ENCODE measurements at places on chromosomes 1 and 21.

DNA sequence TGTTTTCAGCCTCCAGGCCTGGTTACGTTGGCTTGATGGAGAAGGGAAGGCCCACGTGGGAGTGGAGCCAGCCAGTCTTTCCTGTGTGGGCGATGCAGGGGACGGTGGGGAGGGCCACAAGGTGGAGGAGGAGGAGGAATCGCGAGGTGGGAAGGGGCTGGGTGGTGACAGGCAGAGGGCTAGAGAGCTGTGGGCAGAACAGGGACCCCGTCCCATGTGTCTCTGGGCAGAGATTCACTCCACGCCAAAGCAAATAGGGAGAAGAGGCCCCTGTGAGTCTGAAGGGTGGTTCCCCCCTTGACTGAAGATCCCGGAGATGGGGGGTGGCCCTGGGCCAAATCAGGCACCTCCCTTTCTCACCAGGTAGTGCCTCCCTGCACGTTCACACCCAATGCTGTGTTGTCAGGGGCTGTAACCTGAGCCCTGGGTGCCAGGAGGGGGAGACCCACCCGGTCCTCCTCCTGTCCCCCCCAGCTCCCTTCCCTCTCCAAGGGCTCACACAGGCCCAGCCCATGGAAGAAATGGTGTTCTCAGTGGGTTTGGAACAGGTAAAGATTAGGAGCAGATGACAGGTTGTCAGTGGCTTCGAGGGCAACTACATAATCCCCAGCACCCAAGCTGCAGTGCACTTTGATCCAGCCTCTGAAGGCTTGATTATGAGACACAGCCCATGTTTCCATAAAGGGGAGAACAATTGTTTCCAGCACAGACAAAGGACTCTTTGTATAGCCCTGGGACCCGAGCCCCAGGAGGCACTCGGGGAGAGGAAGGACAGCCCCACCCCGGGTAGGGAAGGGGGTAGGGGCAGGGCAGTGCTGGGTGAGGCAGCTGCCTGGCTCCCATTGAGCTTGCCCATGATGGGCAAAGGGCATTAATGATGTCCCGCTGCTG lies 37.7 kb upstream of the GPR37L1 start:
- no peak for DNase-seq

DNA sequence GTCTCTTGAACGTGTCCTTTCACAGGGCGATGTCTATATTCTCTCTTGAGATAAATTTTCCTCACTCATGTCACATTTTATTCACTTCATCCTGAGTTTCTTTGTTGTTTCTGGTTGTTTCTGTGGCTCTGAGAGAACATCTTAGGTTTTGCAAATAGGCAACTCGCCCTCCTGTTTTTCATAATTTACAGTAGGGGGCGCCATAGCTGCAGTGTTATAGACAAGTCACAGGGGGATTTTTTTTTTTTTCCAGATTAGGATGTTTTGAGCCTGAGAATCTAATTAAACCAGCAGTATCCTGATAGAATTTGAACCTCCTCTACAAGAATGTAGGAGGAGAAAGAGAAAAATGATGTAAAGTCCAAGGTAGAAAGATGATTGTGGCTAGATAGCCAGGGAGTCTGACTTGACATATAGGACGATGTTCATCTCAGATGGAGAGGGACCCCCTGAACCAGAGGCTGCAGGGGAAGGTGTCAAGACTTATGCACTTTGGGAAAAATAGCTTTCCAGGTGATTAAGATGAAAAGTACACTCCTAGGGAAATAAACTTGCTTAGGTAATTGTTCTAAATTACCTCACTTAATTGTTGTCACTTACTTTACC lies 76.3 kb downstream of the ZP4 start:
- no peak for DNase-seq

DNA sequence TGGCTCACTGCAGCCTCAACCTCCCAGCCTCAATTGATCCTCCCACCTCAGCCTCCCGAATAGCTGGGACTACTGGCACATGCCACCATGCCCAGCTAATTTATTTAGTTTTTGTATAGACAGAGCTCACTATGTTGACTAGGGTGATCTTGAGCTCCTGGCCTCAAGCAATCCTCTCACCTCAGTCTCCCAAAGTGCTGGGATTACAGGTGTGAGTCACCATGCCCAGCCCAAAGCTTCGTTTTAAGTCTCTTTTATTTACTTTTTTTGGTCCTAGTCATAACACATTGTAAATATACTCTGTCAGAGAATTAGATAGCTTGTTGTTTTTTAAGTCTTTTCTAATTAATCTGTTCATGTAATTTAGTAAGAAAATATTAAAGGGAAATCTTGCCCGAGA lies 42.8 kb downstream of the KCNK1 start:
- DNase-seq: no peak

DNA sequence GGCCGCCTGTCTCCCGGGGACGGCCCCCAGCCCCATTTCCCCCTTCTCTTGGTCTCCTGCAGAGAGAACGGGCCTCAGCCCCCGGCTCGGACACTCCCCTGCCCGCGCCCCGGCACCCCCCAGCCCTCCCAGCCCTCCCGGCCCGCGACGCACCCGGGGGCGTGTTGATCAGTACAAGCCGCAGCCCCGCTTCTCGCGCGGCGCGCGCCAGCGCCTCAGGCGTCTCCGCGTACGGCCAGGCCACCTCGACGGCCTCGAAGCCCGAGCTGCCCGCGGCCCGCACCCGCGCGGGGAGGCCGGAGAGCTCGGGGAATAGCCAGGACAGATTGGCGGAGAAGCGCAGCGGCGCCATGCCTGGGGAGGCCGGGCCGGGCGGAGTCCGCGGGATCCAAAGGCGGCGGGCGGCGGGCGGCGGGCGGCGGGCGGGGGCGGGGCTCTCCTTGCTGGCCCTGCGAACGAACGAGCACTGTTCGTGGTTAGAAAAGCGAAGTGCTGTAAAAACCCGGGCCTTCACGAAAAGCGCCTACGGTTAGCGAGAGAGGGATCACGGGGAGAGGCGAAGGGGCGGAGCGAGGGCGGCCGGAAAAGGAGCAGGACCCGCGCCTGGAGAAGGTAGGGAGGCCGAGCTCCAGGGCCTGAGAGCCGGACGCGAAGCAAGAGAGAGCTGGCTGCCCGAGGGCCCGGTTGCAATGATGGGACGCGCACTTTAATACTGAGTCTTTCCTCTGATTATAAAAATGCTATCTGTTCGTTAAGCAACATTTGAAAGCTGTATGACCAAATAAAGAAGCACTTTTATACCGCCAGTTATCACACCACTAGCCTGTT lies at the start of gene HYI:
TSS of gene HYI (minus strand) at position 490 of the 828 bp plus-strand sequence. CDS start at position 352, 138 bp downstream.
- DNase-seq: peak; percentile 77

DNA sequence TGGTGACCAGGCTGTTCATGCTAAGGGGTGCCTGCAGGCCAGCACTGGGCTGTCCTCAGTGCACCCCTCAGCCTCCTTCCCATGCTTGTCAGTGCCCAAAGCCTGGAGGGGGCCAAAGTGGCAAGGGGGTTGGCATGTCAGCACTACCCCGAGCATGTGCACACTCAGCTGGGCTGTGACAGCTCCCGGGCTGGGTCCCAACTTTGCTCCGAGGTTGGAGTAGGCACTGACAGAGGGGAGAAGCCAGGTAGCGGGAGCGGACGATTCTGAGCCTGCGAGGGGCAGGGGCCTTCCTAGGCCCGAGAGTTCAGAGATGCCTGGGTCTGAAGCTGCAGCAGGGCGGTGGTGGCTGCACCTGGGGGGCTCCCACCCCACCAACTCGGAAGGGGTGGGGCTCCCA lies 119.0 kb downstream of the MAST2 start:
- no peak for DNase-seq

- no peak for DNase-seq
Observed at GRCh38 chr1:200294241-200294640, 115.6 kb downstream of the ZNF281 start.

DNA sequence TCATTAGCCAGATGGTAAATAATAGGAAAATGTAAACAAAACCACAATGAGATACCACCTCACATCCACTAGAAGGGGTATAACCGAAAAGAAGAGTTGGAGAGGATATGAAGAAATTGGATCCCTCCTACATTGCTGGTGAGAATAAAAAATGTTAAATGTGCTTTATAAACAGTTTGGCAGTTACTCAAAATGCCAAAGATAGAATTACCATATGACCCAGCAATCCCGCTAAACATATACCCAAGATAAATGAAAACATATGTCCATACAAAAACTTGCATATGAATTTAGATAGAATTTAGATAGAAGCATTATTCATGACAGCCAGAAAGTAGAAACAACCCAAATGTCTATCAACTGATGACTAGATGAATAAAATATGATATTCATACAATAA lies 4.4 kb upstream of the FMO2 start:
- DNase-seq: peak; percentile 81

- DNase-seq: no peak
Observed at GRCh38 chr1:209876078-209876800, 48.5 kb downstream of the UTP25 start.

DNA sequence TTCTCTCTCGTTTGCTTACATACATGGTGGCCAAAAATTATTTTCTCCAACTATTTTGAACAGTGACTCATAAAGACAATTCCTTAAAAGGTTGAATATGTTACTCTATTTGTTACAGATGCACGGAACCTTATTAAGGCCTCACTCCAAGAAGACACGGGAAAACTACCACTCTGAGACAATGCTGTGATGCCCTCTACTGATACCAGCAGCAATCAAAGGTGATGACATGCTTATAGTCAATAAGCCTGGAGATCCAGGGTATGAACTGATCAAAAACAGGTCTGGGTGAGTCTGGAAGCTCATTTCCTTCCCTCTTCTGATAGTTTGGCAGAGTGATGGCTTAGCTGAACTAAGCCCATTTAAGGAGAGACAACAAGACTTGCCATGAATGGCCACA lies 563.0 kb downstream of the LRRIQ3 start:
- DNase-seq: no peak

DNA sequence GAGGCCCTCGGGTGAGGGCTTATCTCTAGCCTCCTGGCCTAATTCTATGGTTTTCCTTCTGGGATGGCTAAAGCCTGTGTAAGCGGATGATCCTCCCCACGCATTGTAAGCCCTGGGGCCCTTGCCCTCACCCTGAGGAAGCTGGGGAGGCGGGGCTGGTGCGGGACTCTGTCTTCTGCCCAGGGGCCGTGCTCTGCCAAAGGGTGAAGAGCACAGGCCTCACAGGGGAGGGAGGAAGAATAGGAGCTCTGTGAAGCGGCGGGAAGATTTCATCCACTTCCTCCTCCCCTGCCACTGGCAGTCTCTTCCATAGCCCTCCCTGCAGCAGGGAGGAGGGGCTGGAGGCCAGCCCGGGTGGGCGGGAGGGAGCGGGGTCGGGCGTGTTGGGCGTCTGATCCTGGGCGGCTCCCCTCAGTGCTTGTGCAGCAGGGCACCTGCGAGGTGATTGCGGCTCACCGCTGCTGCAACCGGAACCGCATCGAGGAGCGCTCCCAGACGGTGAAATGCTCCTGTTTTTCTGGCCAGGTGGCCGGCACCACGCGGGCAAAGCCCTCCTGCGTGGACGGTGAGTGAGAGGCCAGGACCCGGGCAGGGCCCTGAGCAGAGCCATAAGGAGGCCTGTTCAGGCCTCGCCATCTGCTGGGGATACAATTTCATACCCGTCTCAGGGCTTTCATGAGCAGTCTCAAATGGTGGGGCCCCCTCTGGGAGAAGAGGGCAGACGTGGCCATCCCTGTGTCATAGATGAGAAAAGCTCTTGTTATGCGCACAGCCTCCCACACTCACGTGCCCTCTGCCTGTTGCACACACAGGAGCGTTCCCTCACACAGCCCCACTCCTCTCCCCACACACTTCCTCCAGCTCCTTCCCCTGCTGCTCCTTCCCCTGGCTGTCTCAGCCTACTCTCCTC lies 7.7 kb upstream of the PPM1J start:
- DNase-seq: no peak

DNA sequence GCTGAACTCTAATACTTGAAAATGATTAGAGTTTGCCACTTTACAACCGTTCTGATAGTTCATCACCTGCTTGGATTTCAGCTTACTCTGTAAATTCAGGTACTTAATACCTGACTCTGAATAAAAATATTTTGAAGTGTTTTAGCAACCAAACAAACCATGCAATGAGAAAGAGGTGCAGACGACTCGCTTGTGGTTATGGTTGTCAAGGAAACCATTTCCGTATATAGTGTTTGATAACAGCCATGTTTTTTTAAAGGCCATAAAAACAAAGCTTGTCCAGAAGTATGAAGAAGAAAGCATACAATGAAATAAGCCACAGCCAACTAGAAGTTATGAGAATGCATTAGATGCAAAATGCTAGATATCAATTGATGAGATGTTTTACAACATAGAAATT lies 167.2 kb upstream of the HMCN1 start:
- peak; percentile 62 for DNase-seq

DNA sequence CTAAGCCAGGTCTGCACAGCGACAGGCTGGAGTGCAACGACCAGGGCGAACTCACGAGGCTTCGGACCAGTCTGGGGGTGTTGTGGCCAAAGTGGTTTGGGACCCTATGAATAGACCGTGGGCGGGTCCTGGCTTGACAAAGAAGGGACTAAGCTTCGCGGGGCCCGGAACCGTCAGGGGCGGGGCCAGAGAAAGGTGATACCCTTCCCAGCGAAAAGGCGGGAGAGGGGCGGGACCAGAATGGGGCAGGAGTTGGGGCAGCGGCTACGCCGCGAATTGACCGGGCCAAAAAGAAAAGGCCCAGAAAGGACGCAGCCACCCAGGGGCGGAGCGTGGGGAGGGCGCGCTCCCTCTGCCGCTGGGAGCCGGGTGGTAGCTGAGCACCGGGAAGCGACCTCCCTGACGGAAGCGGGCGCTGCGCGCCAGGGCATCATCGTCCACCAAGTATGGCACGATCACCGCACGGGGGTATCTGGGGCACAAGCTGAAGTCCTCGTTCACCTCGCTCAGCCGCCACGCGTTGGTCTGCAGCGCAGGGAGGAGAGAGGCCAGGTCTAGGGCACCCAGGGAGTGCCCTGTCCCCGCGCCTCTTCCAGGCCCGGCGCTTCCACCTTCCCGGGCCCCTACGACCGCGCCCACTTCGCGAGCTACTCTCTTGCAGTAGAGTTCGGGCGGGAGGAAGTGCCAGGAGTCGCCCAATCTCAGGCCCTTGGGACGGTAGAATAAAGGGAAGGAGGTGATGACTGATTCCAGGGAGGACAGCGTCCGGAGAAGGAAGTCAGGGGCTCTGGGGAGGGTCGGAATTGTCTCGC lies 6.7 kb upstream of the FAM167B start:
- no peak for DNase-seq

DNA sequence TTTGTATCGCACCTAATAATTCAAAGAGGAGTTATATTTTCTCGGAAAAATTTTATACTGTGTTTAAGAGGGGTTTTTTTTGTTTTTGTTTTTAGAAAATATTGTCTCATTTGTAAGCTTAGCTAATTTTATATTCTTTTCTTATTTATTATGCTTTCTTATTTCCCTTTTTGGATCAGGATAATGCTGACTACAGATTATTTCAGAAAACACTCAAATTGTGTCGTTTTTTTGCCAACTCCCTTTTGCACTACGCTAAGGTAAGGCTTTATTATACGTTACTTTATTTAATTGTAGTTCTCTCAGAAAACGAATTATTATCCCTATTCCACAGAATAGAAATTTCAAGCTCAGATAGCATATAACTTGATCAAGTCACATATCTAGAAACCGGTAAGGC lies 26.8 kb upstream of the METTL18 start:
- no peak for DNase-seq
